ENCODE measurements at places on chromosomes 2 and 18.

DNA sequence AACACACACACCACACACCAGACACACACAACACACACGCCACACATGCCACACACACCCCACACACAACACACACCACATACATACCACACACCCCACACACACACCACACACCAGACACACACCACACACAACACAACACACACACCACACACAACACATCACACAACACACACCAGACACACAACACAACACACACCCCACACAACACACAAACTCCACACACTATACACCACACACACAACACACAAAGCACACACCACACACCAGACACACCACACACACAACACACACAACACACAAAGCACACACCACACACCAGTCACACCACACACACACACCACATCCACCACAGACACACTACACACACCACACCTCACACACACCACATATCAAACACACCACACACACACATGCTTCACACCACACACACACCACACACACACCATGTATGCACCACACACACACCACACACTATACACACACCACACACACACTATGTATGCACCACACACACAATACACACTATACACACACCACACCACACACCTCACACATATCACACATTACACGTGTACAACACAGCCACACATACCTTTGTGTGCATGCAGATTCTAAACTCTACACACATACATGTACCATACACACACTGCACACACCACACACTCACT lies 72.2 kb downstream of the TMEM18 start:
- H3K4me3 ChIP-seq, result no peak overlapping the region
- no peak for DNase-seq
- no peak overlapping the region for H3K27ac ChIP-seq
- H3K4me1 ChIP-seq, result no peaks in the 10 kb centered on the region
- no peaks in the 10 kb centered on the region for H3K36me3 ChIP-seq

- peak overlapping the region; percentile 82 for H3K4me3 ChIP-seq
- H3K4me1 ChIP-seq, result peaks cover 2% of the 10 kb centered on the region
- DNase-seq, result no peak
- peaks cover 20% of the 10 kb centered on the region for H3K36me3 ChIP-seq
- H3K27ac ChIP-seq, result peak overlapping the region; percentile 98
Observed at GRCh38 chr2:85537600-85538506, 1.1 kb upstream of the MAT2A start.

GRCh38 chr2:6896930-6897759 lies 19.6 kb downstream of the RSAD2 start:
- no peak for DNase-seq
- H3K36me3 ChIP-seq, result no peaks in the 10 kb centered on the region
- H3K27ac ChIP-seq, result no peak overlapping the region
- no peaks in the 10 kb centered on the region for H3K4me1 ChIP-seq
- no peak overlapping the region for H3K4me3 ChIP-seq
- no peaks in the 10 kb centered on the region for H3K27me3 ChIP-seq

DNA sequence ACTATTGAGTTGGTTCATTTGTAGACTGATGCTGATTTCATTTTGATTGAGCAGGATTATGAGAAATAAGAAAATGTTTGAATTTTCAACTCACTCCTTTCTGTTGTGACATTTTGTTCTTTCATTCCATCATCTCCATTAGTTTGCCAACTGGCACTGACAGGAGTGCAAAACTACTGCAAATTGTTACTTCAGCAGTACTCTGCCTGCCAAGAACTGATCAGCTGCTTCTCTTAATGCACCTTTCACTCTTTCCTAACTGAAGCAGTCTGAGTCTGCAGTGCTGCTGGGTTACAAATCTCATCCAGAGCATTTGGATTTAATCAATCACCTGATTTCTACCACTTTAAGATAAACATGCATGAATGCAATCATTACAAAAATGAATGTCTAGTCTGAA lies 70.9 kb downstream of the TMEFF2 start:
- H3K4me1 ChIP-seq, result no peaks in the 10 kb centered on the region
- H3K27me3 ChIP-seq, result no peaks in the 10 kb centered on the region
- peak; percentile 63 for DNase-seq
- H3K4me3 ChIP-seq, result no peak overlapping the region
- no peak overlapping the region for H3K27ac ChIP-seq

- H3K27me3 ChIP-seq, result no peaks in the 10 kb centered on the region
- no peak for DNase-seq
- no peaks in the 10 kb centered on the region for H3K4me1 ChIP-seq
- no peak overlapping the region for H3K27ac ChIP-seq
- no peaks in the 10 kb centered on the region for H3K36me3 ChIP-seq
- H3K4me3 ChIP-seq, result no peak overlapping the region
Observed at GRCh38 chr2:143629340-143629739, 500.1 kb downstream of the ARHGAP15 start.

GRCh38 chr2:234626566-234627130 lies 129.8 kb upstream of the ARL4C start:
- no peak for DNase-seq
- H3K36me3 ChIP-seq, result no peaks in the 10 kb centered on the region
- no peak overlapping the region for H3K4me3 ChIP-seq
- no peaks in the 10 kb centered on the region for H3K27me3 ChIP-seq
- H3K27ac ChIP-seq, result no peak overlapping the region

- DNase-seq, result peak; percentile 72
- H3K27me3 ChIP-seq, result no peaks in the 10 kb centered on the region
Observed at GRCh38 chr2:106995556-106995955, 109.6 kb upstream of the ST6GAL2 start.

DNA sequence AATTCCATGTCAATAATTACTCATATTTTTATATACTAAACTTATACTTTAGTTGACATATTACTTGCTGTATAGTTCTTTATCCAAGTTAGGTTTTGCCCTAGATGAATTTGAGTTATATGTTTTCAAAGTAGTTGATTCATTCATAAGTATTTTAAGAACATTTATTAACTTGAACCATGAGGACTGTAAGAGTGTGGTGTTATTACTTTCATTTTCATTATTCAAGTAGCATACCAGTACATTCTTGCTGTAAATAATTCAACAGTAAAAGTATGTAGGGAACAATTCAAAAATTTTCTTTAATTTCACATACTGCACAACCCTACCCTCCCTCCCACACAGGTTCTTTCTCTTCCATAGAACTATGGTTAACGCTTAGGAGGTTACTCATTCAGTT lies 75.4 kb downstream of the ANKRD12 start:
- no peaks in the 10 kb centered on the region for H3K4me1 ChIP-seq
- no peak for DNase-seq
- H3K27ac ChIP-seq, result no peak overlapping the region
- peaks cover 44% of the 10 kb centered on the region for H3K36me3 ChIP-seq
- no peaks in the 10 kb centered on the region for H3K27me3 ChIP-seq

DNA sequence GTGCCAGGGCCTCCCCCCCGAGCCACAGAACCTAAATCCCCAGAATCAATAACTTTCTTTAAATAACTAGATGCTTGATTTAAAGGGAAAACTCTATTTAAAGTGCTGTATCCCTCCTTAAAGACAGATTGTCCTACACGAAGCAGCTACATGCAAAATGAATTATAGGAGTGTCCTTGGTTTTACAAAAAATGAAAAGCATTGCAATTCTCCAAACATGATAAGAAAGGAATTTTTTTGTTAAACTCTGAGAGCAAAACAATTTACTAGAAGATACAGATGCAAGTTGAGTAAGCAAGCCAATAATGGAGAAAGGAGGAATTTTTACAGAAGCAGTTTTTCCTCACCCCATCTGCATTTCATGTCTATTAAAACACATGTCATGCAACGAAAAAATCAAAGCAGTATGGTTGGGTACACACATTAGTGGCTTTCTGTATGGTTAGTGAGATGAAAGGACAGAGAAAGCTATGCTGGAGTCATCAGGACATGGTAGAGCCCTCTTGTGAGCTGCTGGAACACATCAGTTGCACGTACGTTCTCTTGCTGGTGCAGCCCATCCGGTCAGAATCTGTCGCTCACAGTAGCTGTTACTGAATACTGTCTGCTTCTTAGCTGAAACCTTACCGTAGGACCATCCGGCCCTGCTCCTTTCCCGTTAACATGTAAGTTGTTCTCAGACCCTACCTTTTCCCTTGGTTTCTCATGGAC lies 25.9 kb upstream of the STEAP3 start:
- no peaks in the 10 kb centered on the region for H3K36me3 ChIP-seq
- H3K27ac ChIP-seq, result no peak overlapping the region
- no peaks in the 10 kb centered on the region for H3K27me3 ChIP-seq
- H3K4me3 ChIP-seq, result no peak overlapping the region
- H3K4me1 ChIP-seq, result no peaks in the 10 kb centered on the region
- no peak for DNase-seq

- H3K4me1 ChIP-seq, result no peaks in the 10 kb centered on the region
- no peaks in the 10 kb centered on the region for H3K36me3 ChIP-seq
- no peak overlapping the region for H3K4me3 ChIP-seq
- peak; percentile 69 for DNase-seq
- H3K27ac ChIP-seq, result no peak overlapping the region
- H3K27me3 ChIP-seq, result no peaks in the 10 kb centered on the region
Observed at GRCh38 chr2:218168635-218169462, 2.1 kb upstream of the CXCR1 start.

- DNase-seq, result no peak
- H3K4me3 ChIP-seq, result no peak overlapping the region
- no peaks in the 10 kb centered on the region for H3K36me3 ChIP-seq
- H3K27ac ChIP-seq, result no peak overlapping the region
- H3K27me3 ChIP-seq, result no peaks in the 10 kb centered on the region
Observed at GRCh38 chr18:68519336-68519735, 195.6 kb downstream of the TMX3 start.

DNA sequence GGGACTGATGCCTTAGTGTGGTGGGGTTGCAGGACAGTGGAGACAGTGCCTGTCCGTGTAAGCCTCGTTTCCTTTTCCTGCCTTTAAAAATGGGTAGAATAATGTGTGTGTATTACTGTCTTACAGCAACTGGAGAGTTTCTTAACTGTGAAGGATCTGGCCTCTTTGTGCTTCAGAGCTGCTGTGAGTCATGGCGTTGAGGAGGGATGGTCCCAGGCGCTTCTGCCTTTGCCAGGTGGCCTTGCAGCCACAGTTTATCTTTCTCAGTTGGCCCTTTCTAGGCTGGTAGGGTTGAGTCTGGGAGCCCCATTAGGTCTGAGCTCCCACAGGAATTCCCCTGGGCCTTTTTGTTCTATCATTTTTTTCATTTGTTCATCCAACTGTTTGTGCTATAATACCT lies 9.2 kb downstream of the PRADC1 start:
- peaks cover 51% of the 10 kb centered on the region for H3K36me3 ChIP-seq
- no peaks in the 10 kb centered on the region for H3K27me3 ChIP-seq
- H3K27ac ChIP-seq, result no peak overlapping the region
- no peak for DNase-seq

- H3K27me3 ChIP-seq, result no peaks in the 10 kb centered on the region
- peaks cover 5% of the 10 kb centered on the region for H3K4me1 ChIP-seq
- H3K27ac ChIP-seq, result no peak overlapping the region
- no peaks in the 10 kb centered on the region for H3K36me3 ChIP-seq
- DNase-seq, result no peak
Observed at GRCh38 chr2:236535024-236535423, 34.6 kb upstream of the ACKR3 start.

DNA sequence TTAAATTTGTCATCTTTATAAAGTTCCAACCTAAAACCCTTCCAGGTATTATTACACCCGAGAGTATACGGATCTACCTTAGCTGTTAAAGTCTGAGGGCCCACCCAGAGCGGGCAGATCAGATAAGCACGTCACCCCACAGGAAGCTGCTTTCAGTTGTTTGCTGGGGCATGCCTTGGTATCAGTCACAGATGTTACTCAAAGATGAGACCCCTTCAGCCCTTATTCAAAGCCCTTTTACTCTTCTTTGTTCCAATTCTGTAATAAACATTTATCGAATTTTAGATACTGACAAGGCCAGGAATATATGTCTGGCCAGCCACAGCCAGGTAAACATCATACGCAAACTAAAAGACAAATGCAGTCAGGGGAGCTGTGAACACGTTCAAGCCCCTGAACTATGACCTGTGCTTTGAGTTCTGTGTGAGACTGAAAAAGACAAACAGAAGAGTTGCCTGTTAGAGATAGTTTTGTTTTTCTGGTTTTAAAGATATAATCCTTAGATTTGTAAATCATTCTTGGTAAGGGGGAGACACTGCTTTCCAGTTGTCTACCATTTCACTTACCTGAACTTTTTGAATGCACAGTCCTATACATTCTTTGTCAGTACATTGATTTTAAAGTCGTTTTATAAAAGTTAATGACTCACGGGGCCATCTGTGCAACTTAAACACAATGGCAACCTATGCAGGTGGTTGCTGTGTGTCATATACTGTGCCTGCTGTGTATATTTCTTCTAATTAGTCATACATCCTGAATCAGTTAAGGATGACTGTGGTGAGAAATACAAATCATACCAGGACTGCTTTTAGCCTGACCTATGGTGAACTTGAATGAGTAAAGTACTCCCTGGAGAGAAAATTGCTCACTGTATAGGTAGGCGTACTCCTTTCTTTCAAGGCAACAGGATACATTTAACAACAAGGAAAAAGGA lies 100.5 kb upstream of the ITPRID2 start:
- no peak overlapping the region for H3K27ac ChIP-seq
- H3K4me3 ChIP-seq, result no peak overlapping the region
- H3K36me3 ChIP-seq, result no peaks in the 10 kb centered on the region

DNA sequence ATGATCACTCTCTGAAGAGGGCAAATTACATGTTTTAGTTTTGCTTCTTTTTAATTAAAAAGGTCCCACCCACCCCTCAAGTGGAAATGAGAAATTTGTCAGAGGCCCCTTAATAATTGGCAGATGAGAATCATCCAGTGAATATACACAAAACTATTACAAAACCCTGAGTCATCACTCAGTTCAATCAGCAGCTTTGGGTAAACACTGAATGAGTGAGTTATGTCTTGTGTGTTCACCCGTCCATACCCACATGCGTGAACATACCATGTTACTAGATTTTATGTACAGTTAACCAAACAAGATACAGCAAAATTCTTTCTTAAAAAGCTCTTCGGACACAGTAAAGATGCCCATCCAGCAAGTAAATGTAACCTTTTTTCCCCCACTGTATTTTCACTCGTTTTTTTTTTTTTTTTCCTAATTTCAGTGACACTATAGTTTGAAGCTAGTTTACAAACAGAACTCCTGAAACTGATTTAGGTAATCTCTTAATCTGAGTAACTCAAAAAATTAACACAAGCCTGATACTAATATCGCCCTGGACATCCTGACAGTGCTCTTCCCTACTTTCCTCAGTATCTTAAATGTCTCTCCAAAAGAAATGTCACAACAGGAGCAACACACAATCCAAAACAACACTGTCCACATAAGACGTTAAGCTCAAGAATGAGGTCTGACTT lies 1.4 kb downstream of the PSME4 start:
- H3K27me3 ChIP-seq, result no peaks in the 10 kb centered on the region
- peak overlapping the region; percentile 92 for H3K4me3 ChIP-seq
- H3K36me3 ChIP-seq, result peaks cover 3% of the 10 kb centered on the region
- H3K27ac ChIP-seq, result peak overlapping the region; percentile 96
- DNase-seq, result no peak
- H3K4me1 ChIP-seq, result peaks cover 3% of the 10 kb centered on the region

Data from ascending aorta (tissue), 2 donors.